ENCODE measurements at places on chromosomes 12 and 14.

DNA sequence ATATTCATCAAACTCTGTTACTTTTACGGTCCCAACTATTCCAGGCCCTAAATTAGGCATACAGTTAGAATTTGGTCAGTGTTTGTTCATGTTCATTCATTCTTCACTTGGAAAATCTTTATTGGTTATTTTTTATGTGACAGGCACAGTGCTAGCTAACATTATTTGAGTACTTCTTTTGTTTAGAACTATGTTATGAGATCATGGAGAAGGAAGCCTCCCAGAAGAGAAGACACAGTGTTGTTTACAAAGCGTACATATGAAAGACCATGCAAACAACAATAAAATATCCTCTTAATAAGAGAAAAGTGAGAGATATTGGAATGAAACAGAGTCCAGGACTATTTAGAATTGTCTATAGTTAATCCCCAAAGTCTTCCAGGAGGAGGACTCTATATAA is 399.2 kb downstream of the LRIG3 start:
- DNase-seq: no peak

DNA sequence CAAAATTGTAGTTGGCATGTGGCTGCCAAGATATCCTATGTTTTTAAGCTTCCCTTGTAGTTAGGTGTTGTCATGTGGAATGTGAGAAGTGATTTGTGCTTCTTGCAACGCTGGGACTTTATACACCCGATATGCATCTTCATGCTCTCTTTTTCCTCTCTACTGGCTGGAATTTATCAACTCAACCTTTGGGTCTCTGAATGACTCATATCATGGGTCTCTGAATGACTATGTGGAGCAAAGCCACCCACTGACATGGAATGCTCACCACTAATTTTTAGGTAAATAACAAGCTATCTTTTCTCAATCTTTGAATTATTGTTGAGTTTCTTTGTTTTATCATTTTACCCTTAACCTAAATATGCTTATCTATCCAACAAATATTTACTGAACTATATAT is 144.6 kb downstream of the ATP23 start:
- no peak for DNase-seq

DNA sequence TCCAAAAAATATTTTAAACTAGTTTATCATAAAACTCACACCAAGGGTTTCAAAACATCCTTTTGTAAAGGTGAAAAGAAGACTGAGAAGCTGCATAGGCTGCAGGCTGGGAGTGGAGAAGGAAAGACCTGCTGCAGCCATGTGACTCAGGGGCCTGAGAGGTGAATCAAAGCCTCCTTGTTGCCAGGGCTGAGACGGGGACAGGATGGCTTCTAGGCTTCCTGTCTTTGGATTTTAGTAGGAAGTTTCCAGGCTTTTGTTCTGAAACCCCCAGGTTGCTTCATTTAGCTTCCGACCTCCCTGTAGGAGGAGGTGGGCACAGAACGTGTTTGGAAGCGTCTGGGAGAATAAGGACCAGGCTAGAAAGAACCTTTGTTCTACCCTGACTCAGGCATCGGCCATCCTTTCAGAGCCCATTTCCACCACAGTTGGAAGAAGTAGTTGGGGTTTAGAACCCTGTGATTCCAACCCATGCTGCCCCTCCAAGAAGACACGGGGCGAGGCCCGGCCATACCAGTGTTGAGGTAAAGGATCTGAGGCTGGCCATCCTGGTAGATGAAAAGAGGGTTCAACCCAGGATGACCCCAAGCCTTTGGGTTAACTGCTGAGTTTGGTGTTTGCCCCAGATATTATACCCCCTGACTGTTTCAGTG is 122.4 kb downstream of the SLC25A47 start:
- no peak for DNase-seq

DNA sequence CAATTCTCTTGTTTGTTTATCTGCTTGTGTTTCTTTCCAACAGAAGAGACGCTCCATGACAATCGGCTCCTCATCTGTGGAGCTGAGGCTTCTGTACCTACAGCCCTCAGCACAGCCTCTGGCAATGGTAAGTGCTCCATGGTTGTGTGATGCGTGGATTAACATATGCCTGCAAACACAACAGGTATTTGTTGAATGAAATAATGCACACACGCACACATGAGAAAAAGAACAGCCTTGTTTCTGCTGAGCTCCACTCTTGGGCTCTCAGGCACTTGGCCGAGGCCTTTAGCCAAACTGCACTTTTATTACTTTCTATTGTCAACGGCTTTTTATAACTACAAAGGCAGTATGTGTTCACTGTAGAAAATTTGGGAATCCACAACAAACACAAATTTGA is 120.4 kb upstream of the TMCC3 start:
- DNase-seq: no peak

DNA sequence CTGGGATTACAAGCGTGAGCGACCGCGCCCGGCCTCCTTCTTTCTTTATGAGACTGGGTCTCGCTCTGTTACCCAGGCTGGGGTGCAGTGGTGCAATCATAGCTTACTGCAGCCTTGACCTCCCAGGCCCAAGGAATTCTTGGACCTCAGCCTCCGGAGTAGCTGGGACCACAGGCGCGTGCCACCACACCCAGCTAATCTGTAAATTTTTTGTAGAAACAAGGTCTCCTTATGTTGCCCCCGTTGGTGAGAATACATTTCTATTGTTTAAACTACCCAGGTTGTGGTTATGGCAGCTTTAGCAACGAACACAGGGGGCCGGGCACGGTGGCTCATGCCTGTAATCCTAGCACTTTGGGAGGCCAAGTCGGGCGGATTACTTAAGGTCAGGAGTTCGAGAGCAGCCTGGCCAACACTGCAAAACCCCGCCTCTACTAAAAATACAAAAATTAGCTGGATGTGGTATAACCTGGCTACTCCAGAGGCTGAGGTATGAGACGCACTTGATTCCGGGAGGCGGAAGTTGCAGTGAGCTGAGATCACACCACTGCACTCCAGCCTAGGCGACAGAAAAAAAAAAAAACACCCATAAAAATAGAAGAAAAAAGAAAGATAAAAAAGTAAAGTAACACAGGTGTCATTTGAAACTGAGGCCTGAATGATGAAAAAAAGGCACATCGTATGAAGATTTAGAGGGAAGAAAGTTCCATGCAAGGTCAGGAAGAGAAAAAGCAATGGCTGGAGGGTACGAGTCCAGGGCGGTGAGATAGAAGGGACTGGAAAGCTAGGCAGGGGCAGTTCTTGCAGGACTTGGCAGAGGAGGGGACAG is 977 bp upstream of the TMEM120B start:
- peak; percentile 57 for DNase-seq

DNA sequence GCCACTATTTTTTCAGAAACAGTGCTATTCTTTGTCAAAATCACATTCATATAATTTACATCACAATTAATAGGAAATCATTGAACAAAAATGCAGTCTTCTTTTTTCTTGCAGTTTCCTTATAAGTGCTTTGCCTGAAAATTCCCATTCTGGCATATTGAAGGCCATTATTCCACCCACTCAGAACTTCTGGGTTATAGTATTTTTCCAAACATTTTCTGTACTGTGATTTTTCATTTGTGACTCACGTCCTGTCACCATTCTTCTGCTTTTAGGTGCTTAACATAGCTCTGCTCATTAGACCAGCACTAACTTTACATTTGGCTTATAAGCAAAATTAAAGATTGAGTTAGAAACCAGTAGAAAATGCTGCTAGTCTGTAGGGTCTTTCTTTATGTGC is 241.0 kb upstream of the NPAS3 start:
- no peak for DNase-seq

- DNase-seq: no peak
Observed at GRCh38 chr12:25829192-25829591, 129.3 kb upstream of the RASSF8 start.

DNA sequence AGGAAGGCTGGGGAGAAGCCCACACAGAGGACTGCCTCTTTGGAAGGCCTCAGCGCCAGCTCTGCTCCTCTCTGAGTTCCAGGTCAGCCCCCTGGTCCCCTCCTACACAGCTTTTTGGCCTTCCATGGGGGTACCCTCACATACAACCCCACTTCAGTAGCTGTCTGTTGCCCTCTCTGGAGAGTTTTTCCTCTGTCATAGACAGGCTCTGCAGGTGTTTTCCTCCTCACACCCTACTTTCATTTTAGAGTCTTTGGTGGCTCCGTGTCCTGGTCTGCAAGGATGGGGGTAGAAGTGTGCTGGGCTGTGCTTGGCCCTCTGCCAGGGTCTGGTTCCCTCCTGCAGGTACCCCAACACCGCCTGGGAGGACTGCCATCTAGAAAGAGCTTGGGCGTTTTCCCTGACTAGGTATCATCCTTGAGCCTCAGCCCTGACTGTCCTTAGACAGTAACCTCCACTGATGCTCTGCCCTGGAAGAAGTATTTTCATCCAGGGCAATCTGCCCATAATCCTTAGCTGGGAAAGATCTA is 15.1 kb downstream of the ZDHHC22 start:
- no peak for DNase-seq

GRCh38 chr14:69043596-69044260 is 64.6 kb upstream of the ACTN1 start:
- peak; percentile 52 for DNase-seq

DNA sequence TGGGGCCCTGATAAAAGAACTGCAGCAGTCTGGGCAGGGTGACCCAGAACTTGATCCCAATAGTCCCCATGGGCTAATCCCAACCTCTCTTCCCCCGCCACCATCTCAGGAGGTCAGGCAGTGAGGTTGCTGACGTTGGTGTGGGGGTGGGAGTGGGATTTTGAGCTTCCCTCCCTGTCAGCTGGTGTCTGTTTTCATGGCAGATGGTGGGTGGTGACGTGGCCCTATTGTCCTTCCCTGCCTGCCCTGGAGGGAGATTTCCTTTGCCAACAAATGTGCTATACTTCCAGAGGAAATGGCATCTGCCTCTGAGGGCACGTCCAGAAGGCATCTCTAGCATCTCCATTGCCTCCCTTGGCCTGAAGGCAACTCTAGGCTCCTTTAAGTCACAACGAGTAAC is 37.7 kb downstream of the NEUROD4 start:
- no peak for DNase-seq

DNA sequence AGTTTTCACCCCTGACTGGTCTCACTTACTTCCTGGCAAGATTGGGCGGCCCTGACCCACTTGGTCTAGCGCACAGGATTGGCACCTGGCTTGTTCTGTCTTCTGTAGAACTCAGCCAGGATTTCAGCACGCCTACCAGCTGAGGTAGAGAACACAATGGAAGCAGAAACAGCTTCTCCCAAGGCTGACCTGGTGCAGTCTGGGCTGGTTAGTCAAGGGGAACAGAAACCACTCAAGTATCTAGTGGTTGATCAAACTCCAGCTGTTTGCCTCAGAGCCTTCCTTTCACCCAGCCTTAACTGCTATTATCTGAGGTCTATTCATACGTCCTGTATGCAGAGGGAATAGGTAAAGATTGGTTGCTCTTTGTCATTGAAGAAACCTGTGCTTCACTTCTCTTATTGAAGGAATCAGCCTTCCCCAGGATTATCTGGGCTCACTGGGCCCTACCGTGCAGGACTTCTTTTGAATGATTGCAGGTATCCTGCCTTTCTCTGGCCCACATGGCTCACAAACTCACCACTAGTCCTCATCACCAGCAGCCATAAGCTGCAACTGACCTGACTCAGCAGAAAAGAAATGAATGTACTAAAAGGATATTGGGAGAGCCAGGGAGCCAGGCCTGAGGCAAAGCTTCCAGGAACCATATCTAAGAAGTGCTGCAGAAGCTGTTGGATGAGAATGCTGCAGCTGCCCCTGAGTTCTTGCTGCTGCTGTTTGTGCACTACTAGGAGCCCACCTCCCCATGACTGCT is 2.5 kb upstream of the PLEKHD1 start:
- no peak for DNase-seq

- DNase-seq: peak; percentile 41
Observed at GRCh38 chr14:96584199-96584906, 82.2 kb downstream of the PAPOLA start.

GRCh38 chr12:91622981-91623380 is 440.4 kb upstream of the DCN start:
- DNase-seq: no peak

- no peak for DNase-seq
Observed at GRCh38 chr14:100393906-100394732, 71.0 kb downstream of the SLC25A47 start.

DNA sequence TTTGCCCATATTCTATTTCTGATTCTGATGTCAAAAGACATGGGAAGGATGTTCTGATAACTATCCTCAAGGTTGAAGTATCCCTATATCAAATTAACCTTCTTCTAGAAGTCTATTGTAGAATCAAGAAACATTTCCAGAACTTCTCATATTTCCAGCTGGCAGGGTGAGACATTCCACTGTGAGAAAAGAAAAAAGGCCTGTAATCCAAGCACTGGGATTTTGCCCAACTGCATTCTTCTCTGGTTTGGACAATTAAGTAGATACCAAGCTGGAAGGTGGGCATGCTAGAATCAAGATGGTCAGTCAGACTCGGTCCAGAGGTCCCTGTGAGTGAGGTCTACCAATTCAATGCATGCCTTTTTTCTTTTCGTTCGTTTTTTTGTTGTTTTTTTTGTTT is 60.9 kb downstream of the MAP3K9 start:
- no peak for DNase-seq

DNA sequence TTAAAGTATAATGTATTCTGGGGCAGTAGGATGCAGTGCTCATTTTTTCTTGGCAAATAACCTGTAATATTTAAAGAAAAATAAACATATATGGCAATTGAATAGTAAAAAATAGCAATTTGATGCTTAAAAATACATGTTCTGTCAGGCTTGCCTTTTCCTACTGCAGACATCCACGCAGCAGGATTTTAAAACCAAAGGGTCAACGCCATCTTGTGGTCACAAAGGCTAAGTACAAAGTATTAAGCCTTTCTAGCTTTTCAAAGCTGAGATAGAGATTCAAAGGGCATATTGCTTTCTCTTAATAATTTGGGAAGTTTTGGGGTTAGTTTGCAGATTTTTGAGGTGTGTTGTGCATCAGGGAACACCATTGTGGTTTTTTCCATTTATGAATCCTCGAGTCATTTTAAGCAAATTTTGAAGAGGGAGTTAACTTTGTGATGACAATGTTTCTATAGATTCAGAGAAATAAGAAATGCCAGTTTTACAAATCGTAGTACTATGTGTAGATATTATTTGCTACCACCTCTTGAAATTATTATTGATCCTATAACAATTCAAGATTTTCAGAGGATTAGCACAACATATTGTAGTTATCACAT is 4.7 kb upstream of the CCER1 start:
- DNase-seq: peak; percentile 30

DNA sequence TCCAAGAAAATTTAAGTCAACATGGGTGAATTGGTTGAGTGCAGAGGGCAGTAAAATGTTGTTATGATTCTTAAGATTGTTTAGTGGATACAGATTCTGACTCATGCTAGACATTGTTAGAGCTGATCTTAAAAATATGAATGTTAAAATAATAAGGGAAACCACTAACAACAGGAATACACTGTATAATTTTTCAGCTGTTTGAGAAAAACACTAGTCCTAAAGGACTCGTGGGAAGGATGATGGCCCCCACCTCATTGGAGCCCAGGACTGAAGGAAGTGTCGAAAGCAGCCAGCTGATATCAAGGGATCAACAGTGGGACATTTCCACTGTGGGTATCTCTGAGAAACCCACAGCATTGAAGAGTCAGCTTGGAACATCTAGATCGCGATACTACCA is 82.9 kb upstream of the SCAF11 start:
- no peak for DNase-seq

GRCh38 chr14:77822307-77822706 is 22.4 kb downstream of the ADCK1 start:
- no peak for DNase-seq

Measured in body of pancreas (tissue), 4 donors.